Fibroblast of skin of left biceps (primary cell): ENCODE measurements at places on chromosomes 5 and 9.

DNA sequence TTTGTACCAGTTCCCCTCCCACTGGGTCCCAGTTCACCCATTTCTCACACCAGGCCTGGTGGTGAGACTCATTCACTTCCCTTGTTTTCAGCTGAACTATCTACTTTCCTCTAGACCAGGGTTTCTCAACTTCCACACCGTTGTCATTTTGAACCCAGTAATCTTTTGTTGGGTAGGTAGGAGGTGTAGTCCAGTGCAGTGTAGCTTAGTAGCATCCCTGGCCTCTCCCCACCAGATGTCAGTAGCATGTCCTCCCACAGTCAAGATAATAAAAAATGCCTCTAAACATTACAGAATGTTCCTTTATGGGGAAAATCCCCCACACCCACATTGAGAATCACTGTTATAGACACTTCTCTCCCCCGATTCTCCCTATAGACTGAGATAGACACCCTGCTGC, 299.1 kb downstream of the EPB41L4A start:
- no peak for DNase-seq

GRCh38 chr5:121264605-121265004, 587.1 kb upstream of the FTMT start:
- no peak for DNase-seq

DNA sequence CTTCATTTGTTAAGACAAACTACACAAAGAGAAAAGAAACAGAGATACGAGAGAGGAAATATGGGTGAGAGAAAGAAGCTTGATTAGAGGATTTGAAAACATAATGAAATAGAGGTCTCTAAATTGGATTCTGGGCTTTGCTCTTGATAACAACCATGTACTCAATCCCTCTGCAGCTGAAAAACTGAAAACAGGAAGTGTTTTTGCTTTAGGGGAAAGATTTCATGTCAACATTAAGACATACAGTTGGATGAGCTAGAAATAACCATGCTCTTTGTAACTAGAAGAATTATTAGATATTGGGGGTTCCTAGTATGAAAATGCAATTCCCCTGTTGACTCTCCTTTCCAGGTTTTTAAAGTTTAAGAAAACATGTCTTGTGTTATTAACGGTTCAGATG, 21.9 kb downstream of the CRHBP start:
- DNase-seq, result no peak

DNA sequence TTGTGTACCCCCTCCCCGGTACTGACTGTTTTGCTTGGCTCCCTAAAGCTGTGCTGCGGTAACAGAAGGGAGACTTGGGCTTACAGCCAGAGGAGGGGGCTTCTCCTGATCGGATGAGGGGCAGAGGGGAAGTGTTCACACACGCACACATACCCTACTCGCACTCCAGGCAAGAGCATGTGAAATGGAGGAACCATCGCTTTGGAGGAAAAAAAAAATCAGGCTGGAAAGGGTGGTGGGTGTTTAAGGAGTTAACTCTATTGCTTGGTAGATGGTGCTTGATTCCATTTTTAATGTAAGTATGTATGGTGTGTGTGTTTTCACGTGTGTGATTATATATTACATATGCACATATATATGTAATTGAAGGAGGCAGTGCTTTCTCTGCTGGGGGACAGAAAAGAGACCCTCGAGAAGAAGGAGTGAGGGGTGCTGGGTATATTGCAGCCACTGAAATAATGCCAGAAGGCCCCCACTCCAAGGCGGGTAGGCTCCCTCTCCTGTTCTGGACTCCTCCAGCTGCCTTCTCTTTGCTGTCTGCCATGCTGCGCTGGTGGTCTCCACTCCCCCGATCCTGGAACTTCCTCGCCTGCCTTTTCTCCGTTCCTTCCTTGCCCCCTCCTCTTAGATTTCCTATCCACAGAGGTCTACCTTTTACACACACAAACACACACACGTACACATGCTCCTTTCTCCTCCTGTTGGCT, 721 bp downstream of the GRIA1 start:
- no peak for DNase-seq

GRCh38 chr5:137269946-137270345, 229.2 kb downstream of the SPOCK1 start:
- DNase-seq, result no peak

DNA sequence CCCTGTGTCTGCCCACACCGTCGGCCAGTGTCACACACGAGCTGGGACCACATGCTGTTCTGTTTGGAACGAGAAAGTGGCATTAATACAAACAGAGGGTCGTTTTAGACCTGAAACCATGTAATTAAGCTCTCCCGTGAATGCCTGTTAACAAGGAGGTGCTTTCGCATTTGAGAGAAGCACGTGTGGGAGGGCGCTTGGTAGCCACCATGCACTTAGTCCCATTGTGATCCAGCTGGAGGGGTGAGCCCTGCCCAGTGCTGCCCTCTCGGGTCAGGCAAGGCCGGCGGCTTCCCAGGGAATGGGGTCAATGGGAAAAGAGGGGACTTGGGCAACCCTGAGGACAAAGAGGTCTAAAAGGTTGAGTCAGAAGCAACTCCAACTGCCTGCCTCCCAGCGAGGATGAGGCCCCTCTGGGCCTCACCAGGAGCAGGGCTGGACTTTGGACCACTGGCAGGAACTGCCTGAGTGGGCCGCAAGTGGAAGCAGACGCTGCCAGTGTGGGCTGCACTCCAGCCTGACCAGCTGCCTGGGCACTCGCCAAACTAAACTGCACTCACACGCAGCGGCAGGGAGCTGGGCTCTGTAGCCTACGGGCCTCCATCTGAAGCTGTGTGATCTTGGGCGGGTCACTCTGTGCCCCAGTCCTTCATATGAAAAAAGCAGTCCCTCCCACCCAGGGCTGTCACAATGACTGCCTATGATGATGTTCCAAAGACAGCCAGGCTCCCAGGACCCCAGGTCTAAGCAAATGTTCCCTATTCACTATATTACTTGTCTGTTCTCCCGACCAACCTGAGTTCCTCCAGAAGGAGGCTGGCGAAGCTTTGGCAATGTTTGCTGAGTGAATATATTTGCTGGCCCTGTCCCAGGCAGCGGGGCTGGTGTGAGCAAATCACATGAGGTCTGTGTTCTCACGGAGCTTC, 195.7 kb downstream of the CDK5RAP2 start:
- DNase-seq, result no peak
